IPS-NIHi11 (cell line): ENCODE measurements at places on chromosomes 13 and 19.

DNA sequence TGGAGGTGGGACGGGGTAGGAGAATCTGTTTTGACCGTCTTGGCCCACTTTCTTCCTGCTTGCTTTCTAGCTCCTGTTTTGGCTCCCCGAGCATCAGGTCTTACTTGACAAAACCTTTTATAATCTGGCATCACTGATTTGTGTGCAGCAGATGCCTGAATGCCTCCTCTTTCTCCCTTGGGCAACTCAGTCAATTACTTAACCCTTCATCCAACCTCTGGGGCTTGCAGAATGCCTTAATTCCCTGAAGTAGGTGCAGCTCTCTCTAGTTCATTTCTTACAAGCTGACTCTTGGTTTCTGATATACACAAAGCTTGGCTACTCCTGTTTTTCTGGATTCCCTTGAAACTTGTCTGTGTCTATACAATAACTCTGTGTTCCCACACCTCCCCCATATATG, 5.7 kb upstream of the NUP58 start:
- DNase-seq: no peak

DNA sequence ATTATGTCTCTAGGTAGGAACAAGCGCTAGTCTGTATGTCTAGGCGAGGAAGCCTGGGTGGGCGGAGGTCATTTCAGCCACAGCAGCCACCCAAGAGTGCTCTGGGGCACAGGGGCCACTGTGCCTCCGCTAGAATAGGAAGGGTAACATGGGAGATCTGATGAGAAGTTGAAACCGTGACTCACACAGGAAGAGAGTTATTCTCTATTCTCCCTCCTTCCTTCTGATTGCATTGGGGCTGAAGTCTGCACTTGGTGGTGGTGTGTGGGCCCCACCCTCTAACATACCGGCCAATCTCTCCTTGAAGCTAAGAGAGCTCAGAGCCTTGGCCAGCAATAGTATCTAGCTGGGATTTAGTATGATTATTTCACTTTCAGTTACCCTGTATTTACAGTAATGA, 20.3 kb upstream of the GGACT start:
- no peak for DNase-seq

DNA sequence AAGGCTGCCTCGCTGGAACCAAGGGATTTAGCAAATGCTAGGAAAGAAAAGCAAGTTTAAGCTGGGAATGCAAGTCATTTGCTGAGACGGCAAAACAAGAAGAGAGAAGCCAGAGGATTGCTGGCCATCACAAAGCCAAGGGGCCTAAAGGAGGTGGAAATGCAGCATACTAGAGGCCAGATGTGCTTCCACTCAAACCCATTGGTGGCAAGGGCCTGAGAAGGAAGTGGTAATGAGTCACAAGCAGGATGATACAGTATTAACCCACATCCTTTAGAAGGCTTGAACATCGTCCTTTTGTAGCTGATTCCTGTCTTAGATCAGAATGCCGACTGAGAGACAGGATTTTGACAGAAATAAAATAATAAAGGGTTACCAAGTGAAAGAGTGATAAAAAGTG, 68.2 kb downstream of the ITGBL1 start:
- DNase-seq: no peak

- no peak for DNase-seq
Measured at GRCh38 chr13:83453723-83454122, 428.6 kb downstream of the SLITRK1 start.

DNA sequence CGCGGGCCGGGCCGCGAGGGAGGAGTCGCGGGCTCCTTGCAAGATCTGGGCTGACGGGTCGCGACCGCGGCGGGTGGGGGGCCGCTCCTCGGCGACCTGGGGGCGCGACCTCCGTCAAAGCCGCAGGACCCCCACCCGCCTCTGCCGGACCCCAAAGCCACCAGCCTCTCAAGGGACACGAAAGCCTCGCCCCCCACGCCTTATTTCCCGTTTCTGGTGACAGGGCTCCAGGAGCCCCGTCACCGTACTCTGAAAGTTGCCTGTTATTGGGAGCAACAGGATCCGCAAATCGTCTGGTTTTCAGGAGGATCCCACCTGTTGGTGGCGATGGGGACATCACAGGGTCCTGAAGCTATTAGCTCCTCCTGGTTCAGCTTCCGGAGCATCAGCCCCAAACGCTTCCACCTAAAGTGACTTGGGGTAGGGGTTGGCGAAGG, 530 bp downstream of the MAU2 start:
- peak; percentile 56 for DNase-seq

DNA sequence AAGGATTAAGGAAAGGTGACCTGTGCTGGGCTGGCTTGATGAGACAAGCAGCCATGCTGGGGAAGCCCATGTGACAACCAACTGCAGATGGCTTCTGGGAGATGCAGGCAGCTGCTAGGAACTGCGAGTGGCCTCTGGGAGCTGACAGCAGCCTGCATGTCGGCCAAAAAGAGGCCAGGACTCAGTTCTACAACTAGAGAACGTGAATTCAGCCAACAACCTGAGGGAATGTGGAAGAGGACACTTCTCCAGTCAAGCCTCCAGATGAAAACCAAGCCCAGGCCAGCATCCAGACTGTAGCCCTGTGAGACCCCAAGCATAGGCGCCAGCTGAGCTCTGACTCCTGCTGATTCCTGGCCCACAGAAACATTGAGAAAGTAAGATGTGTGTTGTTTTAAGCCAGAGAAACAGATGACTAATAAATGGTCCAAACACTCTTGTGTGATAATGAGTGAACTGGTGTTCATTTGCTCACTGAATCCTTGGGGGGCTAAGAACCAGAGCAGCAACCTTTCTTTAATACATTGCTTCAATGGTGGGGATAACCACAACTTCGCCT, 45.0 kb downstream of the SLC7A1 start:
- no peak for DNase-seq

DNA sequence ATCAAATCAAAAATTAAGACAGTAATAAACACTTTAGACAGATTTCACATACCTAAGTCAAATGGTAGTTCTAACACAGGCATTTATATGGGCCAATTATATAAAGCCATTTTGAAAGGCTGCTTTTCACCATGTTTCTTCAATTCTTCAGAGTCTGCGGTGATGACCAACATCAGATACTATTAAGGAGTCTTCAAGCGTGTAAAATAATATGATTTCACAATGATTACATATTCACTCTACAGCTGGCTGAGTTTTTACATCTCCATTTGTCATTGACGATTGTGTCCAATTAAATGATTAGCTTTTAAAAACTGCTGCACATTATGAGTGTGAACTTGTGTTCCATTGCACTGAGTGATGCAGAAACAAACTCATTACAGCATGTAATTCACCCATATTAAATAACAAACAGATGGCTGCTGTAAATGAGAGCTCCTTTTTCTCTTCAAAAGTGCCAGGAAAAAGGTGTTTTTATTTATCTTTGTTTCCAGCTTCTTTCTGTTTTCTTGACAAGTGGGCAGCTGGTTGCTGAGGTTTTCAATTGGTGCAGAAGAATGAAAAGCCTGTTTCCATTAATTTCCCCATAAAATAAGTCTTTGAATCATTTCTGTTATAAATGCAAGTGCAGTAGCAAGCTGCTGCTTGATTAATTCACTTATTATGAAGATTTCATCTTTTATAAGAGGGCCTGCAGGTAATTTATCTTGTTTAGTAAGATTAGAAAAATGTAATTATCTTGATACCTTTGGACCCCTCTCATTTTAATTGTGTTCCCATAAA, 676.1 kb upstream of the KLHL1 start:
- no peak for DNase-seq

GRCh38 chr13:95588721-95589120, 36.2 kb downstream of the CLDN10 start:
- no peak for DNase-seq

- no peak for DNase-seq
Measured at GRCh38 chr19:1396768-1397679, 4.3 kb downstream of the GAMT start.

DNA sequence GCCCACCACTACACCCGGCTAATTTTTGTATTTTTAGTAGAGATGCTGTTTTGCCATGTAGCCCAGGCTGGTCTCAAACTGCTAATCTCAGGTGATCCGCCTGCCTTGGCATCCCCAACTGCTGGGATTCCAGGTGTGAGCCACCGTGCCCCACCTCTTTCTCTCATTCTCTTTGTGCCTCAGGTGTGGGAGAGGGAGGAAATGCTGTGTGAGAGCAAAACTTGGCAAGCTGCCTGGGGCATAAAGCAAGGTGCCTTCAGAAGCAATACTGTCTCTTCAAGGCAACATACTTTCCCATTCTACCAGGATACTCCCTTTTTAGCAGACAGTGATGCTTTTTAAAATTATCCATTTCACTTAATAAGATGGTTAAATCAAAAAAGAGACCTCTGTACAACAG, 53.2 kb upstream of the RFC3 start:
- no peak for DNase-seq

DNA sequence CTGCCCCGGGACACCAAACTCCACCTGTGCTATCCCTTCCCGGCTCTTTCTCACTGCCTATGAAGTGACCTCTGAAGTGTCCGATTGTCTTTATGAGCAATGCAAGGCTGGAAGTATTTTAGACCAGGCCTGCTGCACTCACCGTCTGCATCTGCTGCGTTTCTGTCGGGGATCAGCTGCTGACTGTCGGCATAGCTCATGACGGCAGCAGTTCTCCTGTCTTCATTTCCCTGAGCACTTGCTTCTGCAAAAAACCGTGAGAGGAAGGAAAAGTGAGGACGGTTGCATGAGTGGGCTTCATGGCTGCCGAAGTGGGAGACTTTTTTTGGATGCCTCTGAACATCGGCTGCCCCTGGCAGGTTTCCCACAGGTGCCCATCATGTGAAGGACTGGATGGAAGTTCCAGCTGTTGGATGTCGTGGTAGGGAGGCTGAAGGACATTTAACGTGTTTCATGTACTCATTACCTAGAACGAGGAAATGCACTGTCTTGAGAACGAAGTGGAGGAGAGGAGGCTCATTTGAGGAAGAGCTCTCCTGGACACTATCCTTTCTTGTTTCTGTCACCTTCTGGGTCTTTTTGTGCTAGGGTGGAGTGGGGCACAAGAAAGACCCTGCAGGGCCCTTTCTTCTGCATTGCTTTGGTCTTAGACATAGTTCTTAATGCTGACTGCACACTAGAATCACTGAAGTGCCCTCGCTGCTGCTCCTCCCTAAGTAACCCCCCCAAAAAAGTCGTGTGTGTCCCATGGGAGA, 94.7 kb downstream of the RNASEH2B start:
- DNase-seq: no peak

GRCh38 chr13:106143392-106143791, 392.1 kb downstream of the EFNB2 start:
- no peak for DNase-seq
